ENCODE measurements at places on chromosomes 16 and 17.

GRCh38 chr16:3643095-3643730, 11.3 kb upstream of the DNASE1 start:
- no peak for DNase-seq

DNA sequence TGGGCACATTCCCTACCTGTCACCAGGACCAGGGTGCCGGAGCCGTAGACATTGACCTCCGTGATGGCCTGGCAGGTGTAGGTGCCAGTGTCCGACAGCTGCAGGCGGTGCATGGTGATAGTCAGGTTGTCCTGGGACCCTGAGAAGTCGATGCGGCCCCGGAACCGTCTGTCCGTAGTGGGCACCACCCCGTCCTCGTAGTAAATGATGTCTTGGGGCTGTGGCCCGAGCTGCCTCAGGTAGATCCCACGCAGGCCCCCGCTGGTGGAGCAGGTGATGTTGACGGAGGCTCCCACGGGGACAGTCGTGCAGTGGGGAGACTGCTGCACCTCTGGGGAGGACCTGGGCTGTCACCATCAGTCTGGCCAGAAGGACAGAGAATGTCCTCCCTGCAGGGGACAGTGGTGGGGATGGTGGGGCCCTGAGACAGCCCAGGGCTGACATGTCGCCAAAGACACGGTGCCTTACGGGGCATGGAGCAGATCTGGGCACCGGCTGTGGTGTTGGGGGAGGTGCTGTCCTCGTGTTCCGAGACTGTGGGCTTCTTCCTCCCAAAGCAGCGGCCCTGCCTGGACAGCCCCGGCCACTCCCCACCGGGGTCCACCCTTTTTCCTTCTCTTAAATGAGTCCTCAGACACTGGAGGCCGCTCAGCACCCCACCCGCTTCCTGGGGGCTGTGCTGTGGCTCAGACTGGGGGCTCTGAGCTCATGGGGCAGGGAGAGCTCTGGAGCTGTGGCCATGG, 586 bp downstream of the CD7 start:
- no peak for DNase-seq

- DNase-seq = no peak
Measured at GRCh38 chr16:28202147-28202746, 9.5 kb downstream of the XPO6 start.

GRCh38 chr17:614653-615546, 99.7 kb downstream of the VPS53 start:
- DNase-seq = no peak

Measured in BJ (cell line).